ENCODE measurements at places on chromosomes 5 and 9.

- peak overlapping the region; percentile 42 for H3K27ac ChIP-seq
- no peaks in the 10 kb centered on the region for H3K27me3 ChIP-seq
- no peak for DNase-seq
These were observed 25.7 kb downstream of the SYK start for GRCh38 chr9:90827181-90827871.

GRCh38 chr5:138722544-138723177 is 30.6 kb upstream of the CTNNA1 start:
- no peaks in the 10 kb centered on the region for H3K27me3 ChIP-seq
- DNase-seq = no peak
- peaks cover 7% of the 10 kb centered on the region for H3K4me1 ChIP-seq
- no peak overlapping the region for H3K27ac ChIP-seq

DNA sequence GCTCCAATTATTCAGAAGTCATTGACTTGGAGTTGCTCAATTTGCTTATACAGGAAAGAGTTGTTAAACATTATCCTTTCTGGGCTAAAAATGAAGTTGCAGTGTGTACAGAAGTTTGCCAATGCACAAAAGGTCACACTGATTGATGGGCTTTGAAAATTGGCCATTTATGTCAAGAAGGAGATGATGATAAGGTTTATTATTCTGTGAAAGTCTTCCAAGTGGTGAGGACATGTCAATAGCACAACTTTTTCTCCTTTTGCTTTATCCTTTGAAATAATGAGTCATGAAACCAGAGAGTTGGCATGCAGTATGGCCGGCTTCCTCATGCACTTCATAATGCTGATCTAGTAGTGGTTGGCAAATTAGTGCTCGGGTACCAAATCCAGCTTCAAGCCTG is 848.5 kb upstream of the WWC1 start:
- H3K27me3 ChIP-seq = no peaks in the 10 kb centered on the region
- H3K36me3 ChIP-seq = no peaks in the 10 kb centered on the region
- no peaks in the 10 kb centered on the region for H3K4me1 ChIP-seq
- DNase-seq = no peak

GRCh38 chr9:127131871-127132270 is 9.4 kb upstream of the ANGPTL2 start:
- H3K27me3 ChIP-seq = no peaks in the 10 kb centered on the region
- no peak for DNase-seq
- no peak overlapping the region for H3K27ac ChIP-seq
- no peaks in the 10 kb centered on the region for H3K4me1 ChIP-seq

DNA sequence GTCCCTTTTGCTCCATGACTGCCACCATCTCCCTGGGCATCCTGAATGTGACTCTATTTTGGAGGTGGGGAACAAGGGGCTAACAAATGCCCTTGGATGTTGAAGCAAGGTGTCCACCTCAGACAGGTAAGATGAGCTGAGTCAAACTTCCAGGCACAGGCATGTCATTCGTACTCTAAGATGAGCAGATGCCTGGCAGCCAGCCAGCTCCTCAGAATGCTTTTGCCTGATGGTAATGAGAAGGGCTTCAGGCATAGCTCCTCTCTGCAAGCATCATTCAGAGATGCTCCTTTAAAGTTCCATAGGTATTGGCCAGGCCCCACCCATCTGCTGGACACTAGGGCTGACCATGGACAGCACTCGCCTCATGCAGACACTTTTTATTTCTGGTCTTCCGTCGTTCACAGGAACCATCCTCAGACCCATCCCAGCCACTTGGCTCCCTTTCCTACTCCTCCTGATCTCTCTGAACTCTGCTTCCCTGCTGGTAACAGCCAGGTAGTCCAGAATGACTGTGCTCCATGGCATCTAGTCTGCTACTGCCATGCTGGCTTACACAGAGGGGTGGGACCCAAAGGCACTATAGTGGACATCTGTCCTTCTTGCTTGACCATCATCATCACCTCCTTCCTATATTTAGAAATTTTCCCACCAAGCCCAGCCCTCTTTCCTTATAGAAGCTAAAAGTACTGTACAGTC is 118.8 kb downstream of the GLIS3 start:
- no peak overlapping the region for H3K4me3 ChIP-seq
- no peaks in the 10 kb centered on the region for H3K27me3 ChIP-seq
- no peak for DNase-seq
- H3K27ac ChIP-seq = no peak overlapping the region
- no peaks in the 10 kb centered on the region for H3K36me3 ChIP-seq

GRCh38 chr5:40497573-40497972 is 182.1 kb upstream of the PTGER4 start:
- H3K27me3 ChIP-seq = no peaks in the 10 kb centered on the region
- H3K27ac ChIP-seq = no peak overlapping the region
- H3K36me3 ChIP-seq = no peaks in the 10 kb centered on the region
- DNase-seq = no peak

DNA sequence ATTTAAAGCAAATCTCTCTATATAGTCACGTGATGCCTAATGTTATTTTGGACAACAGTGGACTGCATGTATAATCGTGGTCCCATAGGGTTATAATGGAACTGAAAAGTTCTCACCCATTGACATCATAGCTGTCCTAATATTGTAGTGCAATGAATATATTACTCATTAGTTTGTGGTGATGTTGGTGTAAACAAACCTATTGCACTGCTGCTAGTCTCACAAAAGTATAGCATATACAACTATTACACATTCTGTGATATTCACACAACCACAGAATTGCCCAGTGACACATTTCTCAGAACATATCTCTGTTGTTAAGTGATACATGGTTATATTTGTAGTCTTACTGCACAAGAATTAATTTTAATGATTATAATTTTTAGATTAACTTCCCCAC is 37.7 kb downstream of the IPO11 start:
- peaks cover 26% of the 10 kb centered on the region for H3K36me3 ChIP-seq
- DNase-seq = no peak
- no peak overlapping the region for H3K27ac ChIP-seq
- H3K4me1 ChIP-seq = no peaks in the 10 kb centered on the region
- H3K27me3 ChIP-seq = no peaks in the 10 kb centered on the region

GRCh38 chr5:5533927-5534326 is 111.5 kb downstream of the ICE1 start:
- no peak overlapping the region for H3K27ac ChIP-seq
- H3K36me3 ChIP-seq = no peaks in the 10 kb centered on the region
- peaks cover 2% of the 10 kb centered on the region for H3K27me3 ChIP-seq
- H3K4me1 ChIP-seq = peaks cover 4% of the 10 kb centered on the region
- no peak for DNase-seq

GRCh38 chr5:146007270-146007669 is 70.9 kb downstream of the SH3RF2 start:
- no peaks in the 10 kb centered on the region for H3K36me3 ChIP-seq
- H3K4me3 ChIP-seq = no peak overlapping the region
- H3K4me1 ChIP-seq = no peaks in the 10 kb centered on the region

- no peaks in the 10 kb centered on the region for H3K36me3 ChIP-seq
- H3K4me3 ChIP-seq = no peak overlapping the region
- H3K4me1 ChIP-seq = no peaks in the 10 kb centered on the region
- no peaks in the 10 kb centered on the region for H3K27me3 ChIP-seq
These were observed 190.0 kb upstream of the GRAMD2B start for GRCh38 chr5:126233256-126233655.

DNA sequence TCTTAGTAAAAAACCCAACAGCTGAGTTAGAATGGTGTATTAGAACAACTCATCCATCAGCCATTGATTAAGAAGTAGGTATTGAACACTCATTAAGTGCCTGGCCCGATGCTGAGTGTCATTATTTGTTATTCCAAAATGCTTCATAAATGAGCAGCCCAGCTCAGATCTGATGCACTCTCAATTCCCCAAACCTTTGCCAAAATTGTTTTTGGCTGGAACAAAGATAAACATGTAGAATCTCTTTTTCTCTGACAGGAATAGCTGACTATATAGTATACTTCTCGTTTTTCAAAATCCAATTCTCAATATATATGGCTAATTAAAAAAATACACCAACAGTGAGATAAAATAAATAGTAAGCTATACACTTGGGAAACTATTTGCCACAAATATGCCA is 20.0 kb upstream of the ANKRD55 start:
- H3K4me3 ChIP-seq = no peak overlapping the region
- no peaks in the 10 kb centered on the region for H3K27me3 ChIP-seq
- H3K4me1 ChIP-seq = no peaks in the 10 kb centered on the region
- no peak overlapping the region for H3K27ac ChIP-seq
- H3K36me3 ChIP-seq = no peaks in the 10 kb centered on the region
- DNase-seq = no peak

GRCh38 chr9:18422296-18423036 is 51.5 kb upstream of the ADAMTSL1 start:
- no peak overlapping the region for H3K4me3 ChIP-seq
- no peak overlapping the region for H3K27ac ChIP-seq
- H3K4me1 ChIP-seq = no peaks in the 10 kb centered on the region
- H3K36me3 ChIP-seq = no peaks in the 10 kb centered on the region
- DNase-seq = no peak

GRCh38 chr5:58048185-58048925 is 411.5 kb downstream of the PLK2 start:
- no peak overlapping the region for H3K27ac ChIP-seq
- no peaks in the 10 kb centered on the region for H3K36me3 ChIP-seq
- no peak overlapping the region for H3K4me3 ChIP-seq
- no peaks in the 10 kb centered on the region for H3K4me1 ChIP-seq
- no peak for DNase-seq
- H3K27me3 ChIP-seq = no peaks in the 10 kb centered on the region

GRCh38 chr5:120091376-120091948 is 372.6 kb upstream of the PRR16 start:
- H3K27ac ChIP-seq = no peak overlapping the region
- H3K4me1 ChIP-seq = no peaks in the 10 kb centered on the region
- H3K36me3 ChIP-seq = no peaks in the 10 kb centered on the region
- H3K27me3 ChIP-seq = no peaks in the 10 kb centered on the region
- no peak overlapping the region for H3K4me3 ChIP-seq

- no peaks in the 10 kb centered on the region for H3K36me3 ChIP-seq
- H3K4me1 ChIP-seq = no peaks in the 10 kb centered on the region
- no peak overlapping the region for H3K4me3 ChIP-seq
- no peaks in the 10 kb centered on the region for H3K27me3 ChIP-seq
These were observed 72.9 kb upstream of the PRLR start for GRCh38 chr5:35303152-35303551.

DNA sequence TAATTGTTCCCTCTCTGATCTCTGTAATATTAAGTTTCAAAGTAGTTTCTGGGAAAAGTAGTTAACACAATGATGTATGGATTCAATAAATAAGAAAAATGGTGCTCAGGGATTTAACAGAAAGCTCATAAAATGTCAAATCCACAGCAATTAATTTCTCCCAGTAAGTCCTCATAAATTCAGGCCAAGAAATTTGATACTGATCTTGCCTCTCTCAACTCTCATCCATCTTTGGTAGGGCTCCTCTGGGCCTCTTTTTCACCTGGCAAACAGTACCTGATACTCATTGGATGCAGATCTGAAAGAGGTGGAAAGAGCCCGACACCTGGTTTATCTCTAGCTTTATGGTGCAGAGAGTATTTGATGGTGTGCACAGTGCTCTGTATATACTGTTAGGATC is 106.1 kb downstream of the STK32A start:
- no peak overlapping the region for H3K27ac ChIP-seq
- no peaks in the 10 kb centered on the region for H3K4me1 ChIP-seq
- DNase-seq = no peak
- no peaks in the 10 kb centered on the region for H3K27me3 ChIP-seq

DNA sequence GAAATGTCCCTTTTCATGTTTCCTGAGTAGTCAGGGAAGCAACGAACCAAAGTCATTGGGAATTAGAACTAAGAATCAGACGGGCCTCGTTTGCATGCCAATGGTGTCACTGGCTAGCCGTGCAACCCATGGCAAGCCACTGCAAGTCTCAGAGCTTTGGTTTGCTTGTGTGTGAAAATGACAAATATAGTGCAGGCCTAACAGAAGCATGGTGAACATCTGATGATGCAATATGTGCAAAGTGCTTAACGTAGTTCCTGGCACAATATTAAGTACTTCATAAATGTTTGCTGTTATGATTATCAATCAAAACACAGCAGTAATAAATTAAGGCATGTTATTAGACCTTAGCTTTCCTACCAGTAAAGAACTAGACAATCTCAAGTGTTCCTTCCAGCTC is 118.0 kb upstream of the TRIM32 start:
- H3K27ac ChIP-seq = no peak overlapping the region
- no peaks in the 10 kb centered on the region for H3K27me3 ChIP-seq
- H3K4me3 ChIP-seq = no peak overlapping the region
- no peaks in the 10 kb centered on the region for H3K4me1 ChIP-seq
- no peaks in the 10 kb centered on the region for H3K36me3 ChIP-seq

DNA sequence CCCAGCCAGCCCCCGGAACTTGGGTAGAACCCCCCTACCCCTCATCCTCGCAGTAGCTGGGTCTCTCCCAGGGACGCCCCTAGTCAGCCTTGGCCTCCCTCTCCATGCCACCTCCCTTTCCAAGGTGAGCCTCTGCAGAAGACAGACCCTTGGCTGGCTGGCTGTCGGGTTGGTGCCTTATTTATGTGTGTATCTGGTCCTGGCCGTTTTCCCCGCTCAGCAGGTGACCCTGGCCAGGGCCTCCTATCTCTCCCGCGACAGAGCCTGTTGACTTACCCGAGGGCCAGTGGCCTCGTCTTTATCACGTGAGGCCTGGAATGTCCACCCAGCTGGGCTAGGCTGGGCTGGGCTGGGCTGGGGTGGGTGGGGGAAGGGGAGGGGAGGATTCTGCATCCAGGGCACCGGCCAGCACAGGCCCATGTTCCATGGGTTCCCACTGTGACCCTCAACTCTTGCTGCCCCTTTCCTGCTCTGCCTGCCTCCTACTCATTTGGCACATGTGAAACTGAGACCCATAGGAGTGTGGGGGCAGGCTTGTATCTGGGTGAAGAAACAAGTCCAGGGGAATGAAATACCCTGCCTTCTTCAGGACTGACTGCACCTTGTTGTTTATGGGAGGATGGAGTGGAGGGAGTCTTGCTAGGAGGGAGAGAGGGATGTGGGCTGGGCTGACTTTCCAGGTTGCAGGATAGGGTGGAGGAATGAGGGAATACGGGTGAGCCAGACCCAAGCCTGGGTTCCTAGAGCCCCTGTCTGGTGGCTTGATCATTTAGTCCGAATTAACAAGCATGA is 3.1 kb downstream of the CXXC5 start:
- peaks cover 85% of the 10 kb centered on the region for H3K4me1 ChIP-seq
- DNase-seq = no peak
- H3K27me3 ChIP-seq = no peaks in the 10 kb centered on the region
- H3K27ac ChIP-seq = peak overlapping the region; percentile 85
- H3K36me3 ChIP-seq = no peaks in the 10 kb centered on the region
- peak overlapping the region; percentile 73 for H3K4me3 ChIP-seq

Measured in natural killer cell (primary cell).